ENCODE measurements at places on chromosomes 2 and 18.

GRCh38 chr2:64374686-64375085, 79.3 kb upstream of the LGALSL start:
- DNase-seq, result no peak

DNA sequence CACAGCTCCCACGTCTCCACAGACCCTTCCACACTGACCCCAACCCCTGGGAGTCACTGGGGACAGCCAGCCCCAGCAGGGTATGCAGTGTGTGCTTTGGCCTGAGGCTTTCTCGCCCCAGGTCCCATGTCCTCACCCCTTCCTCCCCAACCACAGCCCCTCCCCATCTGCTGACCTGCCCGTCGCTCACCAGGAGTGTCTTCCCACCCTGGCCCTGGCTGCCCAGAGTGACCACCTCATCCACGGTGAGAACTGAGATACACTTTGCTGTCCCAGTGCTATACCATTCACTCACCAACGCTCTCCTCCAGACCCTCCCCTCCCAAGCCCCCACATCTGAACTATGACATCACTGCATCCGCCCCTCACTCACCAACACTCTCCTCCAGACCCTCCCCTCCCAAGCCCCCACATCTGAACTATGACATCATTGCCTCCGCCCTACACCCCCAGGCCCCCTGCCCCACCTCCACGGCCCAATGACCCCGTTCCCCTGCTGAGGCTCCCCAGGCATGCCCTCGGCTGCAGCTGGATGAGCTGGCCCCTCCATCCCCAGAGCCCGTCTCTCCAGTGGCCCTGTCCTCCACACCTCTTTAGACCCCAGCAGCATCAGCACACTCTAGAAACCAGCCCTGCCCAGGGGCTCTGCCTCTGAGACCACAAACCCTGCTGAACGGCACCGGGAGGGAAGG, 55.2 kb downstream of the ANKMY1 start:
- no peak for DNase-seq

DNA sequence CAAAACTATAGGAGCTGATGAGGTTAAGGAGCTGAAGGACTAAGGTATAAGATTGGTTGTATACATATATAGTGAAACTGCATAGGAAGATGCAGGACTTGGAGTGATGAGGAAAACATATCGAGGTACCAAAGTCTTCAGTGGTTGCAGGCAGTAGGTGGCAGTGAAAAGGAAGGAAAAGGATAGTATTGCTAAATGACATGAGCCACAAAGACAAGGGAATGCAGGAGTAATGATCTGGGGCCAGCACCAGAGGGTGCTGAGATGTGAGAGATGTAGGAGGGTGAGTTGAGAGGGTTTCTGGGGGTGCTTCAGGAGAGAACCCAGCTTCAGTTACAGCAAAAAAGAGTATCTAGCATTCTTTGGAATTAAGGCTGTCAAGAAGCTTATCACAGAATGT, 172.2 kb upstream of the MYO3B start:
- DNase-seq, result peak; percentile 30

DNA sequence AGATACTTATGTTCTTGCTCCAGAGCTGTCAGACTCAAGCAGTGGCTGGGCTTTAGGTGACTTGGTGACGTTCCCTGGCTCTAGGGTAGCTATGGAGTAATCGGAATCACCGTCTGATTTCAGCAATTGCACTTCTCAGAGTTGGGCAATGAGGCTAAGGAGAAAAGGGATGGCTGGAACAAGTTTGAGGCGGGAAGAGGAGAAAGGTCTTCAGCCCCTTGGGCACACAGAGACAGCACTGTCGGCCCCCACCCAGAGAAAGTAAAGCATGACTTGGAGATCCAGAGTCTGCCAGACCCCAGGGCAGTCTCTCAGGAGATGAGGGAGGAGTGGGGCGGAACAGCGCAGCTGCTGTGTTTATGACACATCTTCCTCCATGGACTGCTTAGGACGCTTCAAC, 114.5 kb downstream of the KLHL29 start:
- DNase-seq, result no peak

GRCh38 chr2:127917916-127918315, 32.2 kb upstream of the AMMECR1L start:
- DNase-seq, result no peak

- DNase-seq, result no peak
Observed at GRCh38 chr18:55672574-55673361, 84.8 kb upstream of the TCF4 start.

- DNase-seq, result no peak
Observed at GRCh38 chr2:2192091-2192955, 138.8 kb downstream of the MYT1L start.
